Sigmoid colon (tissue), 7 donors: ENCODE measurements at places on chromosomes 2 and 18. TPM values are rescaled to one million over a fixed set of nuclear protein-coding genes. Genes with fewer than 3 reads are reported as not detected.

ADRA2B gene
- 0.54 TPM for total RNA-seq

GCA gene
- 24.8 TPM for total RNA-seq

GRCh38 chr2:88811233-88811632 is 119.8 kb downstream of the RPIA start:
- H3K4me1 ChIP-seq, result no peaks in the 10 kb centered on the region
- H3K27me3 ChIP-seq, result peaks cover 4% of the 10 kb centered on the region
- DNase-seq, result no peak
- no peaks in the 10 kb centered on the region for H3K36me3 ChIP-seq
- no peak overlapping the region for H3K4me3 ChIP-seq

TRAPPC12 gene
- total RNA-seq, result 79.5 TPM

DNA sequence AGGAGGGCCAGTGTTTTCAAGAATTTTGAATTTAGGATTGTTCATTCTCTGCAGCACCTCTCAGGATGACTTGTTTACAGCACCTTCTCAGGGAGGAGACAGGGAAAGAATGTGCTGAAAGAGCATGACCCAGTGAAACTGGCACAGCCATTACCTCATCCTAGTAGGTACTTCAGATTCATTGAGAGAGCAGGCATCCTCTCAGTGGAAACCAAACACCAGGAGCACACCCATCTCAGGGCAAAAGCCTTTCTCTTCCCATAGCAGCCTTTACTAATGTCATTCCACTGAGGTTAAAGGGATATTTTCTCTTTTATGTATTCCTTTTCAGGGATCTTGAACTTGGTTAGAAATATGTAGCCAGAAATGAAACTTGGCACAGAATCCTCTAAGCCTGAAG is 2.6 kb downstream of the MAP2 start:
- no peak for DNase-seq
- no peak overlapping the region for H3K27ac ChIP-seq
- H3K36me3 ChIP-seq, result no peaks in the 10 kb centered on the region
- no peaks in the 10 kb centered on the region for H3K27me3 ChIP-seq
- no peak overlapping the region for H3K4me3 ChIP-seq

DNA sequence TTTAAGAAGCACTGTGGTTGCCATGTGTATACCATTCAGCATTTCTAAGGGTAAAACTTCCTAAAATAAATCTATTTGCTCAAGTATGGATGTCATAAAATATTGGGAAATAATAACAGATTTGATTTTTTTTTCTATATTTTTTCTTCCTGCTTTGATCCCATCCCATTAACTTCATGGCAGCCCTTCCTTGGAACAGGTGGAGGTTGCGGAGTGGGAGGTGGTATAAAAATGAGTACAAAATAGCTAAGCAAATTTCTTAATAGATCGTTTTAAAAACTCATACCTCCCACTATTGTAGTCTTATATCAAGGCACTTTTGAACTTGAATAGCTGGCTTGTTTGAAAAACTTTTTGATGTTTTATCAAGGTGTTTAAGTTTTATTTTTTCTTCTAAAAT is 152.1 kb upstream of the KYNU start:
- H3K4me1 ChIP-seq, result no peaks in the 10 kb centered on the region
- H3K27me3 ChIP-seq, result no peaks in the 10 kb centered on the region
- DNase-seq, result no peak
- no peak overlapping the region for H3K27ac ChIP-seq
- no peaks in the 10 kb centered on the region for H3K36me3 ChIP-seq

NAT8 gene
- not detected for total RNA-seq

DNA sequence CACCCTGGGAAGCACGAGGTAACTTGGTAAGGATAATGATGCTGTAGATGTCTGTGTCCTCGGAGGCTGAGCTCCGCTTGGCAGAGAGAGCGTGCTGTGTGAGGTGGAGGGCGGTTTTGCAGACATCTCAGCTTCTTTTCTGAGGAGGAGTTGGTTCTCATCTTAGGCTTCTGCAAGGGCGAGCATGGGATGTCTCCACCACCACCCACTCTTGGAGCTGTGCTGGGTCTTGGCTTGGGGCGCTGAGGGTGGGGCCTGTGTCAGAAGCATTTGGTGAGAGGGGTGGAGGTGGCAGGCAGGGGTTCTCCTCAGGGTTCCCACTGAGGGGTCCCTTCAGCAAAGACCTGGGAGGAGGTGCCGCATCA is 9.2 kb downstream of the OXER1 start:
- no peak overlapping the region for H3K4me3 ChIP-seq
- peaks cover 19% of the 10 kb centered on the region for H3K4me1 ChIP-seq
- H3K27ac ChIP-seq, result peak overlapping the region; percentile 9
- DNase-seq, result no peak
- no peaks in the 10 kb centered on the region for H3K27me3 ChIP-seq
- no peaks in the 10 kb centered on the region for H3K36me3 ChIP-seq

UGT1A1 gene
- not detected for total RNA-seq

DNA sequence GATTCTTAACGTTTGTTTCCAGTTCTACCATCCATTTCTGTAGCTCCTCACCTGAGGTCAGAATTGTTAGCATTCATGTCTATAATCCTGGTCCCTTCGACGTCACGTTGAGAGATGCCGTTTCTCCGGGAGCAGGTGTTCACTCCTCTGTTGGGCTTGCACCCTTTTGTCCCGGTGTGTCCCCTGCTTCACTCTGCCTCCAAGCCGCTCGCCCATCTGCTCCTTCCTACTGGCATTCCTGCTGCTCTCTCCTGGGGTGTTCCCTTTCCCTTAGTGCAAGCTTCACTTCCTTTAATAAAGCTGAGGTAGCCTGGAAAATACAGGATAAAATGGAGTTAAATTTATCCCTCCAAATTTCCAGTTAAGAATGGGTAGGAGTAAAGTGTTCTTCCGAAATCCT is 61.9 kb upstream of the CABYR start:
- peaks cover 8% of the 10 kb centered on the region for H3K4me1 ChIP-seq
- H3K27ac ChIP-seq, result peak overlapping the region; percentile 62
- no peak for DNase-seq
- H3K27me3 ChIP-seq, result no peaks in the 10 kb centered on the region
- no peak overlapping the region for H3K4me3 ChIP-seq
- no peaks in the 10 kb centered on the region for H3K36me3 ChIP-seq

DNA sequence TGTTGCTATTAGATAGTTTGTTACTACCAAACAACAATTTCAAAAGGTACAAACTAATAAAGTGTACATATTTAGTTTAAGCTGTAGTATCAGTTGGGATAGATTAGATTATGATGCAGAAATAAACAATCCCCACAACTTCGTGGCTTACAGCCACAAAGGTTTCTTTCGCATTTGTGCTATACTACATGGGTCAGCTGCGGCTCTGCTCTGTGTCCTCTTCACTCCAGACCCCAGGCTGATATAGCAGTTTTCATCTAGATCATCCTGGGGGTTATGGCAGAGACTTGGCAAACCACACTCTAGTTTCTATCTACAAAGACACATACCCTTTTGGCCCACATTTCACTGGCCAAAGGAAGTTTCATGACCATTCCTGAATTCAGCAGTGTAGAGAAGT is 108.0 kb upstream of the SP5 start:
- no peaks in the 10 kb centered on the region for H3K4me1 ChIP-seq
- H3K4me3 ChIP-seq, result no peak overlapping the region
- H3K36me3 ChIP-seq, result no peaks in the 10 kb centered on the region
- DNase-seq, result no peak
- no peaks in the 10 kb centered on the region for H3K27me3 ChIP-seq
